ENCODE measurements at places on chromosomes 5 and 9.

DNA sequence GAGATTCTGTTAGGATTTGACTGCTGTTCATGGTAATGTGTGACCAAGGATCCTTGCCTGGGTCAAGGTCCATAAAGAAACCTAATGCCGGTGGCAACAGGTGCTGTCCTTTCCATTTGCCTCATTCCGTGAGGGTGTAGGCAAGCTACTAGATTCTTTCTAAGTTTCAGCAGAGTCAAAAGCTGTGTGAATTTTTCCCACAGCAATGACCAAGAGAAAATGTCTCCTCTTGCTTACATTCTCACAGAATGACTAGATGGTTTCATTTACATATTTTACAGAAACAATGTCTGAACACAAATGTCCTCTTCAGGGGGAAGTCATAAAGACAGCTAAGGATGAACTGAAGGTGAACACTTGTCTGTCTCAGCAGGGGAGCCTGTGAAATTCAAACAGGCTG is 75.3 kb upstream of the SV2C start:
- no peak for DNase-seq

DNA sequence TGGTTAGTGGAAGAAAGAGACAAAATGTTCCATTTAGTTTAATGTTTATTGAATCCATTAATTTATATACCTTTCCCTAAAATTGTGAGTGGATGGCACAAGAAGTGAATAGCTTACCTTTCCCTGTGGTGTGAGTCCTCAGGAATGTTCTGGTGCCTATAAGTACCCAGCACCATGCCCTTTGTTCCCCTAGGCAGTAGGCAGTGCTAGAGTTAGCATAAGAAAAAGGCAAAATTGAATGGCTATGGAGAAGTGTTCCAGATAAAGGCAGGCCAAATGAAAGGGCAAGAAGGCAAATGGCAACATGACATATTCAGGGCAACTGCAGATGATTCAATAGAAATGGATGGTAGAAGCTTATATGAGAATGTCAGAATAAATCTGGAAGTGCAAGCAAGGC is 370.8 kb upstream of the PTGER4 start:
- DNase-seq, result no peak

GRCh38 chr5:82925061-82925411 is 152.2 kb downstream of the TMEM167A start:
- DNase-seq, result no peak

GRCh38 chr5:109506556-109506955 is 96.8 kb upstream of the PJA2 start:
- DNase-seq, result no peak

GRCh38 chr5:76062502-76063041 is 20.6 kb upstream of the SV2C start:
- no peak for DNase-seq

Measured in muscle of back (tissue), 13 donors.